ENCODE measurements at places on chromosomes 5 and 9. TPM values are rescaled to one million over a fixed set of nuclear protein-coding genes. Genes with fewer than 3 reads are reported as not detected.

GRCh38 chr5:159459132-159459627 lies 128.9 kb upstream of the IL12B start:
- no peak for DNase-seq

- no peak for DNase-seq
These were observed 4.6 kb downstream of the NMRK1 start for GRCh38 chr9:75083188-75083970.

RNF180 gene
- 51.1 TPM for total RNA-seq

FGF10 gene
- 8.8 TPM for total RNA-seq

- no peak for DNase-seq
These were observed 13.0 kb downstream of the STOM start for GRCh38 chr9:121357011-121357410.

C9 gene
- not detected for total RNA-seq

GRCh38 chr9:80163889-80164288 lies 592.1 kb downstream of the TLE4 start:
- DNase-seq: no peak

DNA sequence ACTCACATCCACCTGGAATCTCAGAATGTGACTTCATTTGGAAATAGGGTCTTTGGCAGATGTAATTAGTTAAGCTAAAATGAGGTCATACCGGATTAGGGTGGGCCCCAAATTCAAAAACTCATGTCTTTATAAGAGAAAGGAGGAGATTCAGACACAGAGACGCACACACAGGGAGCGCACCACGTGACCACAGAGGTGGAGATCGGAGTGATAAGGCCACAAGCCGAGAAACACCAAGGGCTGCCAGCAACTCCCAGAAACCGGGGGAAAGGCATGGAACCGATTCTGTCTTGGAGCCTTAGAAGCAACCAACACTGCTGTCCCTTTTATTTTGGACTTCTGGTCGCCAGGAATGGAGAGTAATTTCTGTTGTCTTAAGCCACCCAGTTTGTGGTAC lies 31.8 kb upstream of the LMX1B start:
- no peak for DNase-seq

- no peak for DNase-seq
These were observed 20.1 kb downstream of the LHFPL2 start for GRCh38 chr5:78628270-78628992.

REEP5 gene
- total RNA-seq: 110 TPM

- no peak for DNase-seq
These were observed 66.4 kb upstream of the SPRY4 start for GRCh38 chr5:142391058-142391845.

- no peak for DNase-seq
These were observed 15.6 kb upstream of the IRF1 start for GRCh38 chr5:132506094-132506692.

- DNase-seq: no peak
These were observed 5.2 kb upstream of the FBP1 start for GRCh38 chr9:94644543-94644942.

- no peak for DNase-seq
These were observed 159.5 kb downstream of the FGF18 start for GRCh38 chr5:171578829-171579491.

GRCh38 chr5:181088289-181088688 lies 42.7 kb downstream of the OR2V1 start:
- DNase-seq: no peak

DNA sequence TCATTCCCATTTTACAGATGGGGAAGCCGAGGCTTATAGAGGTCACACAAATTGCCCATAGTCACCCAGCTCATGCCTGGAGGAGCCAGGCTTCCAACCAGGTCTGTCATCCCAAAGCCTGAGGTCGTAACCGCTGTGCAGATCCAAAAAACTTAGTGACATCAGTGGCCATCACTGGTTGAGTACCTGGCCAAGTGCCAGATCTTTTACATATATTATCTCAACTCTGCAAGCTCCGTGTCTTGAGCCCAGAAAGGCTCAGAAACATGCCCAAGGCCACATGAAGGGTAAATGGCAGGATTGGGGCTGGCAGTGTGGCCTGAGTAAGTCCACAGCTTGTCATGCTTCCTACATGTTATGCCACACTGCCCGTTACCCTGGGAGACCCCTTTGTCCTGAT lies 13.5 kb downstream of the CFAP77 start:
- no peak for DNase-seq

GRCh38 chr9:35660966-35661415 lies 2.9 kb downstream of the CCDC107 start:
- no peak for DNase-seq

GRCh38 chr5:150561571-150562275 lies 53.8 kb downstream of the NDST1 start:
- DNase-seq: no peak

DNA sequence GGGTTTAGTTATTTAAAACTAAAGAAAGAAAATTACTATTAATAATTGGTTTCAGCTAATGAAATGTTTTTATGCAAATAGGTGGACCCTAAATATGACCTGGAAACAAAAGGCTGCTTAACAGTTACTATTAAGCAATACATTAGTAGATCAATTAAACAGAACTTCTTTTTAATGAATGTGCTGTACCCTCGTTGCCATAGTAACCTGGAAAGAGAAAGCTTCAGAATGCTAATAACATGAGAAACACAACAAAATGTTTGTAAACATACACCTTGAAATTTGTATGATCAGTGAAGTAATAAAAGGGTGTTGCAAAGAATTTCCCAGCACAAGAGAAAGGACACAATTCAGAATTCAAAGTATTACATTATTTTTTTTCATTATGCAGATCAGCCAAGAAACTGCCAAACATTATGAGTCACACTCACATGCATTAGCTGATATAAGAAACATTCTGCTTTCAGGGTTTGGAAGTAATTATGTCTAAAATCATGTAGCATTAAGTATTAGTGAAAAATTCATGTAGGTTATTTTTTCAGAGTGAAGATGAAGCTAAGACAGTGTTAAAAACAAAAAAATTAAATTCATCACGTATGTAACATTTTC lies 348.3 kb downstream of the ISL1 start:
- no peak for DNase-seq

PCA3 gene
- total RNA-seq: not detected

DNA sequence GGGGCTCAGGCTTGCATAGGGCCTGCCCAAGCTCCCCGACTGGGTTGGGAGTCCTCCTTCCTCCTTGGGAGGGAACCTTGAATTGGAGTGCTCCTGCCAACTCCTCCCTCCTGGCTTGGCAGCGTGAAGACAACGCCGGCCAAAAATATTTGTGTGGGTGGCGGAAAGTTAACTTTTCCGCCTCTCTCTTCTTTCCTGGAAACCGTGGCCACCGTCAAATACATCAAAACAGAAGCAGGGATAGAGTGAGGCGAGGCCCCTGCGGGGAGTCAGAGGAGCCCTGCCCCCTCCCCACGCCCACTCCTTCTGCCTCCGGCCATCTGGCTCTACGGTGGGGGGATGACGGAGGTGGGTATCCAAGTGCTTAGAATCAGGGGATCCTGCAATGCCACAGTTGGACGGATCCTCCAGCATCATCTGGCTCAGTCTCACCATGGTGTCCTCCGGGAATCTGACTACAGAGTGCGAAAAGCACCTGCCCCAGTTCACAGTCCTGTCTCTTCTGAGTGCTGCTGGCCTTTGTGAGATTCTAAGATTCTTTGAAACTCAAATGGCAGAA lies 25.2 kb upstream of the SYNPO start:
- DNase-seq: no peak

LAMC3 gene
- total RNA-seq: 2.8 TPM

SPINK6 gene
- not detected for total RNA-seq

DNA sequence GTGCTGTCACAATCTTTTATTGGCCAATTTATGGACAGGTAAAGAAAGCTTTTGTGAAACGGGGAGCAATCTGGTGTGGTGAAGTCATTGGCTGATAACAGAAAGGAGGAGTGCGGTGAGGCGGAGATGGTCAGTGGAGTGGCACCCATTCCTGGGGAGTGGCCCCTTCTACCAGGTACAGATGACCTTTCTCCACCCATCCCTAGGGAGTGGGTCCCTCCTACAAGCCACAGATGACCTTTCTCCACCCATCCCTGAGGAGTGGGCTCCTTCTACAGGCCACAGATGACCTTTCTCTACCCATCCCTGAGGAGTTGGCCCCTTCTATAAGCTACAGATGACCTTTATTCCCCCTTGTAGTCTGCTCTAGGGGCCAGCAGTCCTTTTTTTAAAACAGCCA lies 267.6 kb upstream of the IRX2 start:
- no peak for DNase-seq

DNA sequence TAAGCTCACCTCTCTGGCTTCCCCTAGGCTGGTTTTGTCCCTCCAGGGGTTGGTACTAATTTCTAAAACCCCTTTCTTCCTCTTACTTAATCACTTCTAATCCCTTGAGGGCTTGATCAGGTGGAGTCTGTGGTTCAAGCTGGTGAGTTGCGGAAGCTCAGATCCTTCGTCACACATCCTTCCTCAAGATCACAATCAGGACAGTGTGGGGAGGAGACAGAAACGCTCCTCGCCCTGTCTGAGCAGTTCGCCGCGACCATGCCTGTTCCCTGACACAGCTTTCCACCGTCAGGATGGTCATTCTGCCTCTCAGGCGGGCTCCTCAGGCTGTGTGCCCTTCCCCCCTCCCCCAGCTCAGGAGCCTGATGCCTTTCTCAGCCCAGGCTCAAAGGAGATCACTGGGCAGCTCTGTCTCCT lies 24.3 kb downstream of the CPLX2 start:
- DNase-seq: no peak

- DNase-seq: no peak
These were observed 188.8 kb downstream of the MRPS30 start for GRCh38 chr5:44997506-44997905.

GRCh38 chr9:97983589-97984187 lies 547 bp downstream of the ANP32B start:
- no peak for DNase-seq

- DNase-seq: no peak
These were observed 512.6 kb downstream of the ISL1 start for GRCh38 chr5:51895834-51896233.

DNA sequence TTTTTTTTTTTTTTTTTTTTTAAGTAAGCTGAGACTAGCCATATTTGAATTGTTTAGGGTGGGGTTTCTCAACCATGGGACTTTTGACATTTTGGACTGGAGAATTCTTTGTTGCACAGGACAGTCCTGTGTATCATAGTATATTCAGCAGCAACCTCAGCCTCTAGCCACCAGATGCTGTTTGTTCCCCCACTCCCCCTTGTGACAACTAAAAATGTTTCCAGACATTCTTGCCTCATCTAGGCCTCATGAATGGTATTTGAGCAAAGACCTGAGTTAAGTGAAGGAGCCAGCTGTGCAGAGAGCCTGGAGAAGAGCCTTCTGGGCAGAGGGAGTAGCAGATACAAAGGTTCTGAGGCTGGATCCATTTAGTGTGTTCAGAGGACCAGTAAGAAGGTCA lies 155.9 kb downstream of the SGCD start:
- no peak for DNase-seq
